ENCODE measurements at places on chromosomes 5 and 9.

DNA sequence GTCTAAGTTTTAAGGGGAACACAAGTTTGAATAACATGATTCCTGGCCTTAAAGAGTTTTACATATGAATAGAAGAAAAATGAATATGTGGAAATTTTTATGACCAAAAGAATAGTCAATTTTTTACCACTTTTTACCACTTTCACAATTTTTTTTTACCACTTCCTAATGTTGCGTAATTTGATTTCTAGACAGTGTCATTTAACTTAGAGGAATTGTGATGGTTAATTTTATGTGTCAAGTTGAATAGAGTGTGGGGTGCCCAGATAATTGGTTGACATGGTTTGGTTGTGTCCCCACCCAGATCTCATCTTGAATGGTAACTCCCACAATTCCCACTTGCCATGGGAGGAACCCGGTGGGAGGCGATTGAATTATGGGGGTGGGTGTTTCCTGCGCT, 416.6 kb downstream of the KIF4B start:
- no peak for DNase-seq

DNA sequence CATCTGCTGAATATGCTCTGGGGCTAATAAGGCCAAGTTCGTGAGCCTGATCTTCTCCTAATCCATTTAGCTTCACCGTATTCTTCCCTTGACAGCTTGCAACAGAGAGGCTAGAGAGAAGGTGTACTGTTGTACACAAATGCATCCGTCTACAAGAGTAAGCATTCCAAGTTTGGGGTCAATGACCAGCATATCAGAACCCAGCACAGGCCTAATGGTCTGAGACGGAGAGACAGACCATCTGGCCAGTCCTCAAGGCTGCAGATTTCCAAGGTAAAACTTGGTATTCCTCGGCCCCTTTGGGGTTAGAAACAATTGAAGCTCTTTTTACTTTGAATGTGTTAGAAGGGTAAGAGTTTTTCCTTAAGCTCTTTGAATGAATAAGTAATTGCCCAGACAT, 481.2 kb upstream of the KLF4 start:
- no peak for DNase-seq

DNA sequence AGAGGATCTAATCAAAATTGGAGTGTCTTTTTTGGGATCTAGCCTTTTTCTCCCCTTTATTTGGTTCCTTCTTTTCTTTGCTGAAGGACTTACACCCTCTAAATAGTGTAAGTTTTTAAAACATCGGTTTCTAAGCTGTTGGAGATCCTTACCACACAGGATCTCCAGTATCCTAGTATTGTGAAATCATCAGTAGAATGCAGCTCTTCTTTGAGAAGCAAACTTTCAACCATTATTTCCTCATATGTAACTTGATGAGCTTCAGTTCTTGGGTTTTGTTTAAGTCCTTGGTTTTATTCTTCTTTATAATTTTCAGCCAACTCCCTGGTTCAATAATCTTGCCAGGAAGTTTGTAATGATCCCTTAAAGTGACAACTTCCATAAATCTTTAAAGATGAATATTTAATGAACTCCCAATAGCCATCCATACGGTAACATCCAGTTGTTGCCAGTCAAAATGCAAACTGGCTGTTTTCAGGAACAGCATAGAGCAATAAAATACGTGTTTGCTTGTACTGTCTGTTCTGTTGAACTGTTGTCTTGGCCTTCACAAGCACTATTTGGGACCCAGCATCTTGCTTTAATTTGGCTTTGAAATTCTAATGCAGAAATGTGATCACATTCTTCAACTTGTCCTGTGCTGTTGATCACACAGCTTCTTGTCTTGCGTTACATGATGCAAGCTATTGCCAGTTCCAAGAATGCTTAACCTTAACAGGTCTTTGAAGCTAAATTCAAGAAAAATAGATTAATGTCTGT, 34.8 kb upstream of the TTC23L start:
- DNase-seq = no peak

- DNase-seq = no peak
These were observed 8.4 kb upstream of the IL6ST start for GRCh38 chr5:56003179-56003578.

DNA sequence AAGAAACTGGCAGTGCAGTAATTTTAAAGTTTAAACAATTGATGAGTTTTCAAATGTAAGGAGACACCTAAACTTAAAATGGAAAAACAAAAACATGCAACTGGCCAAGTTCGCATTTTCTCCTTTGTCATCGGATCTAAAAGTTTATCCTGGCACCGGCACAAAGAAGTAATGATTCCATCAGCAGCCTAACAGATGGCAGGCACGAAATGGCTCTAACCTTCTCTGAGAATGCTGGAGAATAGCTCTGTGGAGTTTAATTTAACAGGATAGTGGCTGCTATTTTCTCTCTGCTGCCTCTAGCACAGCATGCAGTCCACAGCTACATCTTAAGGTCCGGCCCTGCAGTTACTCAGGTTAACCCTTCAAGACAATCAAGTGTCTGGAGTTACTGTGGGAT, 82.2 kb downstream of the PRELID2 start:
- no peak for DNase-seq

- no peak for DNase-seq
These were observed 49.4 kb downstream of the MEF2C start for GRCh38 chr5:88833371-88834130.

GRCh38 chr5:17305964-17306725, 88.7 kb downstream of the BASP1 start:
- no peak for DNase-seq

DNA sequence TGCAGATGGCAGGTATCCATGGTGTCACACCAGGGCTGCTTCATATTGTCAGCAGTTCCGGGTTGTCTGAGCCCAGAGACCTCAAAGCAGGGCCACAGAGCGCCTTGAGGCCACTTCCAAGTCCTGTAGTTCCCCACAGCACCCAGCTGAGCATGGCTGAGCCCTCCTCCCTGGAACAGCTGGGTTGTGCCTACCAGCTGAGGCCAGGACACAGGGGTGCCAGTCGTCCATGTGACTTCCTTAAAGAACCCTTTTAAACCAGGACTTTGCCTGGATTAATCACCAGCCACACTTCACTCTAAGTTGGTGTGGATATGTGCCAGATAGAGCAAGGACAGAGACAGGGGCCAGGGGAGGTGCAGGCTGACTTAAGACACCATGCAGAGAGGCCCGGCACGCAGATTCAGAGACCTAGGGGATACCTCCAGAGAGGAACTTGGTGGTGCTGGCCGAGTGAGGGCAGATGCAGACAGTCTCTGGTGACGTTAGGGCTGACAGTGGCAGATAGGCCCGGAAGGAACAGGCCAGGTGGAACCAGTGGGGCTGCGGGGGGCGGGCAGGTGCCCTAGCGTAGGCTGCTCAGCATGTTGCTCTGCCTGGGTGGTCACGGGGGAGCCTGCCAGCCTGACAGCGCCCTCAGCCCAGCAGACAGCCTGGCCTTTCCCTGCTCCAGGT, 142.7 kb downstream of the CACNA1B start:
- DNase-seq = no peak

DNA sequence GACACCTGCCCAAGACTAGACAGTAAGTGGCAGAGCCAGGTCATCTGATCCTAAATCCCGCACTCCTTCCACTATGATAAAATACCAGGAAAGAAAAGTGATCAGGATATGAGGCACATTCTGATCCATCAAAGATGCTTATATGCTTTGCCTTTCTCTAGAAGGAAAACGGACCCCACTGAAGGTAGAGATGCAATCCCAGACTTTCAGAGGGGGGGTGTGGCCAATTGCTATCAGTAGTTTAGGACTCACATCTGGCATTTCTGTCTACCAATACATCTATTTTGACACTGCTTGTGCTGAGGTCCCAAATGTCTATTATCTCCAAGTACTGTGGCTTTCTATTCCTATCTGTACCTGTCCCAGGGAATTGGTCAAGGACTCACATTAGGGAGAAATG, 1.7 kb downstream of the TRIM52 start:
- DNase-seq = no peak

- DNase-seq = no peak
These were observed 134.6 kb upstream of the HMHB1 start for GRCh38 chr5:143677403-143677802.

DNA sequence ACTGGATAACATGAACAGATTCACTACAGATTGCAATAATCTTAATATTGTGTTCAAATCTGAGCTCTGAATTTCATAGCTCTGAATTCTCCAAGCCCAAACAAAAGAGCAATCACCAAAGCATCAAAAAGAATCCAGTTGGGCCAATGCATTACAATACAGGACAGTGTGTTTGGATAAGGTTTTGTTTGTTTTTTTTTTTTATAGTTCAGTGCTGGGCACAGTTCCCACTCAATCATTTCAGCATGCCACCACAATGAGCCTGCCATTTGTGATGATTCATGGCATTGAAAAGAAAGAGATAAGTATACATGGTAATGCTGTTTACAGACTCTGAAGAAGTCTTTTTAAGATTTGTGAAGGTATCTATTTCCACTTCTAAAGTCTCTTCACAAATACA, 1.7 kb upstream of the HTR1A start:
- DNase-seq = no peak

GRCh38 chr5:138180183-138180782, 1.4 kb downstream of the KIF20A start:
- DNase-seq = no peak

DNA sequence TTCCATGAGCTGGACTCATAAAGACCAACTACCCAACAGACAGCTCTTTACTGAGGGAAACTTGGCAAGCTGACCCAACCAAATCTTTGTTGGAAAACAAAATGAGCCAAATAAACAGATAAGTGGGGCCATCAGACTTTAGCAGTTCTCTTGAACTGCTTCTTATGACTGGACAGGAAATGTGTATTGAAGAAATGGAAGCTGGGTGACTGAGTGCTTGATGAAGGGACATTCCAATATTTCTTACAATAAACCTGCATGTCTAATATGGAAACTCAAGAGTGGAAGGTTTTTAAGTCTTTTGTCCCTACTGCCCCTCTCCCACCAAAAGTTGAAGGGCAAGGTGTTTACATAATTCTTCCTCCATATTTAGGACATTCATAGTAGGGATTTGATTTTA, 218.8 kb upstream of the NR4A3 start:
- no peak for DNase-seq

DNA sequence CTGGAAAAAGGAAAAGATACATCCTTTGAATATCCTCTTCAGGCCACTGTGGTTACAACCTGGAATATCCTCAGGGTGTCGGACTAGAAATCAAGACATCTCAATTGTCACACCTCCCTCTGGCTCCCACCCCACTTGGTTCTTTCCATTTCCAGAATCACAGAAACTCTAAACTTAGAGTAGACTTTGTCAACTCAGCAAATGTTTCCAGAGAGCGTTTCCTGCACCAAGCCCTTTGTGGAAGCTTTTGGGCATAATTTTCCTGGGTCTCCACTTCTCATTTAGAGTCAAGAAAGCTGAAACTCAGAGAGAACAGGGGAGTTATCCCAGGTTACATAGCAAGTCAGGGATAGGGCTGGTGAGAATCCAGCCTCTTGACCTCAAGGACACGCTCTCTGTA, 108.8 kb downstream of the ASTN2 start:
- no peak for DNase-seq

DNA sequence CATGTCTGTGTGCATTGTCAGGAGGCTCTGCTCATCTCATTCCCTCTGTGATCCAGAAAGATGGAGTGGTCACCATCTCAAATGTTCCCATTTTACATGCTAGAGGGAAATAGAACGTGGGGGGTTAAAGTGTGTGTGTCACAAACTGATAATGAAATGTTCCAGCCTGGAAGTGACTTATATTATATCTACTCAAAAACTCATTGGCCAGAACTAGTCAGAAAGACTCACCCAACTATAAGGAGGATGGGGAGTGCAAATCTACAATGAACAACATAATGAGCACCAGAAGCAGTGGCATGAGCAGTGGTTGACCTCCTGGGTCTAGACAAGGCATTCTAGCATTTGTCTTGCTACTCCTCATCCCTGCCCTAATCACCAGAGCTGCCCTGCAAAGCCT, 81.0 kb downstream of the HTR4 start:
- no peak for DNase-seq

DNA sequence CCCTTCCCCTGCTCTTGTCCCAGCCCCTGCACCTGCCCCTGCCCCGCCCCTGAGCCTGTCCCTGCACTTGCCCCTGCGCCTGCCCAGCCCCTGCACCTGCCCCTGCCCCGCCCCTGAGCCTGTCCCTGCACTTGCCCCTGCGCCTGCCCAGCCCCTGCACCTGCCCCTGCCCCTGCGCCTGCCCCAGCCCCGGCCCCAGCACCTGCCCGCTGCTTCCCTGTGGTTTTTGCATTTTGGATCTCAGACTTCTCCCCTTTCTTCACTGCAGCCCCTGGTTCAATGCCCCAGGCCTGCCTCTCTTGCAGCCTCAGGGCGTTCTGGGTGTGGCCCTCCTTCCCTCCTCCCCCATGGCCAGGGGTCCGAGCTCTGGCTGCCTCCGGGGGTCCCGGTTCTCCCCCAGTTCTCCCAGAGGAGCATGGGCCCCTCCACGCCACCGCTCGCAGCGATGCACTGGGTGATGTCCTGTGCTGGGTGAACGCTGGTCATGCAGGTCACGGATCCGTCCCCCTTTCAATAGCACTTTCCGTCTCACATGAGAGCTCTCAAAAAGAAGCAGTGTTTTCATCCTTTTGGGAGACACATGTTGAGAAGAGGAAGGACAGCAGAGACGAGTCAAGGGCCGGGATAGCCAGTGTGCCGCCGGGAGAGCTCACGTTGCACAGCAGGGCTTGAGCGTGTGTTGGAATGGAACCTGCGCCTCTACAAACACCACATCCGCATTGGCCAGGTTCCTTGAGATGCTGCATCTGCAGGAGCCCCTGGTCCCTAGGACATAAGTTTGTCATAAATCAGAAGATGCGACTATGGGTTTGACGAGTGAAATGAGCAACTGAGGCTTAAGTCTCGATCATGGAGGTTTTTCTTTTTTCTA, 44.0 kb upstream of the IRX4 start:
- no peak for DNase-seq

DNA sequence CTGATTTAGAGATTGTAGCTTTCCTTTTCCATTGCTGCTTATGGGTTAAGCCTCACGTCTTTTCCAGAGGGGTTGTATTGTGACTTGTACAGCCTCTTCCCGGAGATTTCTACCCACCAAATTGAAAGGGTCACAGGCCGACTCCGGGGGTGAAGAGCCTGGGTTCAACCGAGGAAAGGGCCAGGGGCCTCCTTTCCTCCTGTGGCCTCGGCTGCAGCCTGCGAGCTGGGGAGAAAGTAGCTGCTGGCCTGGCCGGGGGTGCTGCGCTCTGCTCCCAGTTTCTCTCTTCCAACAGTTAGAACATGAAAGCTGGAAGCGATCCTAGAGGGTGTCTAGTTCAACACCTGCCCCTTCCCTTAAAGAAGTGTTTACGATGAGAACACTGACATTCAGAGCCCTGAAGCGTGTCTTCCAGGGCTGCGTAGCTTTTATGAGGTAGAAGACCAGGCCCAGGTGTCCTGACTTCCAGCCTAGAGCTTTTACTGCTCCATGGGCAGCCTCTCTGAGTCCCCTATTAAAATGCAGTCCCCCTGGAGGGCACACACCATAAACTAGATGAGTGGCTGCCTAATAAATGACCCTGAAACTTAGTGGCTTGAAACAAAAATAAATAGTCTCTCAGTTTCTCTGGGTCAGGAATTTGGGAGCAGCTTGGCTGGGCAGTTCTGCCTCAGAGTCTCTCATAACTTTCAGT, 56.9 kb downstream of the ACER2 start:
- DNase-seq = no peak
